ENCODE measurements at places on chromosomes 16 and 17.

GRCh38 chr16:47724115-47724785, 263.1 kb downstream of the PHKB start:
- no peak for DNase-seq

- no peak for DNase-seq
These were observed 27.5 kb downstream of the LRRC75A start for GRCh38 chr17:16464303-16465051.

GRCh38 chr17:79090443-79091225, 16.0 kb downstream of the ENGASE start:
- DNase-seq, result no peak

GRCh38 chr17:39139561-39139960, 11.9 kb downstream of the PLXDC1 start:
- no peak for DNase-seq

- DNase-seq, result no peak
These were observed 242.0 kb downstream of the HS3ST3A1 start for GRCh38 chr17:13359774-13360173.

- no peak for DNase-seq
These were observed 182.7 kb downstream of the TMEM132E start for GRCh38 chr17:34762078-34762477.

DNA sequence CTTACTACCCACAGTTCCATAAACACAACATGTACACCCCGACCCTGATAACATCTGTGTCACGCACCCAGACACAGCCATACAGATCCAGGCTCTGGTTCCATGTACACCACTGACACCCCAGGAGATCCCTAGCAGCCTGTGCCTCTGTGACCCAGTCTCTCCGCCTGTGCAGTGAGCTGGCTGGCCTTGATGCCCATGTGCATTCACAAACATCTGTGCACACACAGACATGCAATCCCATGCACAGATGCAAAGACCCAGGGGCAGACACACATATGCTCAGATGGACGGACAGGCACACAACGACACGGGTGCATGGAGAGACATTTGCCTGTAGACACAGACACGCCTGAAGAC, 4.1 kb downstream of the CCDC102A start:
- DNase-seq, result no peak

DNA sequence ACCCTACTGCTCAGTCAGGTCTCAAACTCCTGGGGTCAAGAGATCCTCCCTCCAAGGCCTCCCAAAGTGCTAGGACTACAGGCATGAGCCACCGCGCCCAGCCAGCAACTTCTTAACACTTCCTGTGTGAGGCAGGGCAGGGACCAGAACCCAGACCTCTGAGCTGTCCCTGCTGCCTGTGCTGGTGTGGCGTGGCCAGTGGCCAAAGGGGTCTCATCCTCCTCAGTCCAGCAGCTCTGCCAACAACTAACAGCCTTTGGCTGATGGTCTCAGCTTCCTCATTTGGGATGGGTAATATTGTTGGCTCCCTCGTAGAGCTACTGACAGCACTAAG, 1.4 kb upstream of the LLGL1 start:
- no peak for DNase-seq

GRCh38 chr16:57017251-57017650, 27.9 kb downstream of the NLRC5 start:
- DNase-seq, result no peak

- DNase-seq, result peak; percentile 83
These were observed at the start of gene UTS2R for GRCh38 chr17:82371333-82372248. Gene UTS2R (plus strand): TSS chr17:82371765. CDS start chr17:82374325, 2,560 bp downstream.

- DNase-seq, result peak; percentile 86
These were observed 99.4 kb upstream of the CHMP6 start for GRCh38 chr17:80892019-80892855.

GRCh38 chr17:7838090-7839075, 4.4 kb downstream of the KDM6B start:
- DNase-seq, result no peak

- no peak for DNase-seq
These were observed 949 bp upstream of the SPAG7 start for GRCh38 chr17:4968486-4969046.

DNA sequence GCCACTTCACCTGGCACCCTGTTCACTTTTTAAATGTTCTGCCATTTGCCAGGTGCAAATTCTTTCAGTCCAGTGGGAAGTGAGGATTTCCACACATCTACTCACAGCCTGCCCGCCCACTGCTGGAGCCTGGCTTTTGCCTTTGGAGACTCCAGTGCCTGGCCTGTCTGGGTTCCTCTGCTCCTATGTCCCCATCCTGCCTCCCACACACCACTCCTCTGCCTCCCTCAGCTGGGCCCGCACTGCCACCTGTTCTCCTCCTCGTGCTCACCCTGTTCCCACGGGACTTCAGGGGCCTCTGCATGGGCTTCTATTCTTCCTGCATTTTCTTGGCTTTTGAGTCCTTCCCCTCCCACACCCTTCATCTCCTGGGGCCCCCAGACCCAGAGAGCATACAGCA, 7.9 kb upstream of the NDRG4 start:
- peak; percentile 77 for DNase-seq

GRCh38 chr16:25371342-25371741, 113.7 kb upstream of the ZKSCAN2 start:
- no peak for DNase-seq

GRCh38 chr16:69763599-69763942, 1.4 kb downstream of the WWP2 start:
- DNase-seq, result no peak

- peak; percentile 96 for DNase-seq
These were observed at the start of gene RABEP1 for GRCh38 chr17:5281814-5282641. Gene RABEP1 (plus strand): TSS chr17:5282284. CDS start chr17:5282487, 203 bp downstream.

DNA sequence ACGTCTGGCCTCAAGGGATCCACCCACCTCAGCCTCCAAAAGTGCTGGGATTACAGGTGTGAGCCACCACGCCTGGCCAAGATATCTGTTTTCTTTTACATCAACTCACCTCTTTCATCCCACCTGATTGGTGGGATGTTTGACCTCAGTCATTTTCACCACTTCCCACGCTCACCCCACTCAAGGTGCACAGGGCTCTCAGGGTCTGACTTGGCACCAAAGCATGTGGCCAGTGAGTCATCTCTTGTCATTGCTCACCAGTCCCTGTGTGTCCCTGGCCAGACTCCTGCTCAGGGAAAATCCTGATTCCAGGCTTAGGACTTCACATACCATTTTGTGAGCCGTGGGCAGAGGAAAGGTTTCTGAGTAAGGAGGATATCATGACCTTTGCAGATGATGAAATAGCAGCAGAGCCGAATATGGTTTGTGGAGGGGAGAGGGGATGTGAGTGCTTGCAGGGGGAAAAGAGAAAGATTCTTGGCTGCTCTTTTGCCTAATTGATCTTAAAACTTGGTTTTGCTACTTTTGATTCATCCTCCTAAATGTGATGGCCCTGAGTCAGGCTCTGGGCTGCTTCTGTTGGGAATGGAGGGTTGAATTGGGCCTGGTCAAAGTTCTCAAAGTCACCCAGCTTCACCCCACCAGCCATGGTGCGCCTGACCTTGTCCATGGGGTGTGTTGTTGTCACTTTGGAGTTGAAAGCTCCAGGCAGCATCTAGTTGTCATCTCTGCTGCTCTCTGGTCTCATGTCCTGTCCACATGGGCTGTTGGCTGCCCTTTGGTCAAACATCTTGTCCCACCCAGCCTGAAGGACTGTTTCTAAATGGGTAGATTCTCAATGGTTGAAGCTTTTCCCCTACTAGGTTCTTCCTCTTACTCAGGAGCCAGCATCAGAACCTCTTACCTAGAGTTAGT, 6.0 kb upstream of the KCNH6 start:
- DNase-seq, result no peak

- DNase-seq, result no peak
These were observed at the start of gene C1QTNF1 for GRCh38 chr17:79023886-79024771. Gene C1QTNF1 (plus strand): TSS chr17:79024169. CDS start chr17:79043969, 19,800 bp downstream.

DNA sequence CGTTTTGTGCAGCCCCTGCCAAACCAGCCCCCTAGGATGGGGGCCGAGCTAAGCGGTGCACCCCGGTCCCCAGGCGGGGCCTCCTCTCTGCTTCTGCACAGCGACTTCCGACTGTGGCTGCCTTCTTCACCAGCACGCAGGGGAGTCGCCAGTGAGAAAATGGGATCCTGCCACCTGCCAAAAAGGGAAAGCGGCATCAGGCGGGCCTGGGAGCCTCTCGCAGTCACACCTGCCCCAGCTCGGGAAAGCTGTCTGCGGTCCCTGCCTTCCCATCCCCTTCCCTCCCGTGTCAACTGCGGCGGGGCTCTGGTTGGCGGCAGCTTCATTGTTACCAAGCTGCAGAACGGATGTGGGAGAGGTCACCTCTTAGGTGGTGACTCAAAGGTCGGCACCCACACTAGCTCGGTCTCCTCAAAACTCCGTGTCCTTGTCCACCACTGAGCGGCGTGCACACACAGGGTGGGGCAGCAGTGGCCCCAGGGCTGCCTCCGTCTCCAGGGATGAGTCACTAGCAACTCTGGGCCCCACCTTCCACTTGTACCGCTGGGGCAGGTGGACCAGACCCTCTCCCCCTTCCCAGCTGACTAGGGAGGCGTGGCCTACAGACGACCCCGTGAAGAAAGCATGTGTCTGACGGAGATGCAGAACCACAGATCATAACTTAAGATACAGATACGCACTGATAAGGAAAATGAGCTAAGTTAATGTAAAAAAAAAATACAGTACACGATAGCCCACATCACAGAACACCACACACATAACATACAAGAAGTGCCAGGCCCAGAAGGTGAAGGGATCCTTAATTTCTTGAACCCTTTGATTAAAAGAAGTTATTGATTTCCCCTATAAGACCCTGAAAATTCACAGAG, 1.5 kb upstream of the PCYT2 start:
- no peak for DNase-seq

GRCh38 chr16:53434377-53435065, at the start of gene RBL2:
Gene RBL2 (plus strand): TSS chr16:53434471. CDS start chr16:53434557, 86 bp downstream.
- peak; percentile 93 for DNase-seq

GRCh38 chr16:84331998-84332780, 36.1 kb upstream of the ATP2C2 start:
- peak; percentile 44 for DNase-seq

DNA sequence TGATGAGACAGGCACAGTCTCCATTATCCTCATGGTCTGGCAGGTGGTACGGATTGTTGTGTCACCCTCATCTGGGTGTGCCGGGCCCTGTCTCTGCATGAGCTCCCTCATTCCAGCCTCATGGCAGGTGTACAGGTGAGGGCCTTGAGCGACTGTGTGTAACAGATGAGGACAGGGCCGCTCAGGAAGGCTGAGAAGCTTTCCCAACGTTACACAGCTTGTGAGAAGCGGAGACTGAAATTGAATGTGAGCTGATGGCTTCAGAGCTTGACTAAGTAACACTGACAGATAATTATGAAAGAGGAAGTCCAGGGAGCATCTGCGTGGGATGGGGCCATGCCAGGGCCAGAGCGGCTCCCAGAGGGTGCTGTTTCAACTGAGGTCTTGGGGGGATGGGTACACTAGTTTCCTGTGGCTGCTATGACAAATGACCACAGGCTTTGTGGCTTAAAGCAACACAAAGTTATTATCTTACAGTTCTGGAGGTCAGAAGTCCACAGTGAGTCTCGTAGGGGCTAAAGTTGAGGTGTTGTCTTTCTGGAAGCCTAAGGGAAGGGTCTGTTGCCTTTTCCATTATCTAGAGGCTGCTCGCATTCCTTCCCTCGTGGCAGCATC, 36.7 kb downstream of the CMIP start:
- no peak for DNase-seq

DNA sequence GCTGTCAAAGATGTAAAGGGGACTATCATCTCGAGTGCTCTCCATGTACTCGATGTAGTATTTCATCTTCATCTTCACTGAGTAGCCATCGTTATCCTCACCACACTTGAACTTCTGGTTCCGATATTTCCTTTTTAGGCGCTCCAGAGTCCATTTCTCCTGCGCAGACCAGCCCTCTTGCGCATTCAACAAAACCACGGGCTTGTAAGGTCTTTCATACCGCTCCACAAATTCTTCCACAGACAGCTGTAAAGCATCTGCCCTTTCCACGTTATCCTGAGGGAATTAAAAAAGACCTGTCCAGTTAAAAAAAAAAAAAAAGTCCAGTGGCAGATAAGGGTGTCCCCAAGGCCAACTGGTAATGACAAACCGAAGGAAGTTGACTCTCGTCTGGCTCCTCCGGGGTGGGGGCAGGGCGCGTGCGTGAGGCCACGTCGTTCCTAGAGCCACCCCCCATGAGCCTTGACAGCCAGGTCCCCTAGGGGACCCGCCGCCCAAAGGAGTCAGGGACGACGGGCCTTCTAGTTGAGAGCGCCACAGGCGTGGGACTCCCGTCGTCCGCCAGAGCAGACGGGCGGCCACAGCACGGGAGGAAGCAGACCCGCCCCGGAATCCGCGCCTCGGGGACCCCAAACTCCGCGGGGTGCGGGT, 701 bp downstream of the JMJD6 start:
- DNase-seq, result no peak
